ENCODE measurements at places on chromosomes 11 and 22. TPM values are rescaled to one million over a fixed set of nuclear protein-coding genes. Genes with fewer than 3 reads are reported as not detected.

Gene CHRM4
- total RNA-seq, result not detected

Gene CTSW
- not detected for total RNA-seq

Gene OR8G5
- not detected for total RNA-seq

Gene ACR
- total RNA-seq, result not detected

Gene HBE1
- total RNA-seq, result not detected

Gene OR8D4
- total RNA-seq, result not detected

Gene CCDC73
- not detected for total RNA-seq

Gene MMP7
- total RNA-seq, result not detected

Gene OR5J2
- not detected for total RNA-seq

Gene CD6
- not detected for total RNA-seq

Gene PAX6
- total RNA-seq, result not detected

Gene NUP50
- total RNA-seq, result 59.6 TPM

Gene VSIG10L2
- total RNA-seq, result not detected

Gene NXPE1
- total RNA-seq, result not detected

Gene KRTAP5-7
- total RNA-seq, result not detected

Gene TNNT3
- total RNA-seq, result not detected

All from HFFc6 (cell line).